ELR (cell line): ENCODE measurements at places on chromosomes 12 and 14.
A peak's percentile ranks its signal among the peaks of the same experiment; 100 is the strongest.

- DNase-seq, result no peak
Observed at GRCh38 chr14:73764406-73765280, 50.5 kb upstream of the PNMA1 start.

- DNase-seq, result no peak
Observed at GRCh38 chr12:94208622-94208966, 60.2 kb downstream of the PLXNC1 start.

GRCh38 chr14:92905667-92906066 lies 17.3 kb upstream of the CHGA start:
- DNase-seq, result no peak

GRCh38 chr12:75921622-75922289 lies 109.8 kb downstream of the PHLDA1 start:
- DNase-seq, result no peak

GRCh38 chr14:73771848-73772638 lies 57.9 kb upstream of the PNMA1 start:
- peak; percentile 24 for DNase-seq

- no peak for DNase-seq
Observed at GRCh38 chr14:99252940-99253868, 18.8 kb downstream of the BCL11B start.

- no peak for DNase-seq
Observed at GRCh38 chr14:57502586-57503254, 9.1 kb upstream of the CCDC198 start.

GRCh38 chr12:56029666-56030293 lies 8.9 kb downstream of the IKZF4 start:
- DNase-seq, result peak; percentile 77

GRCh38 chr12:63420206-63420644 lies 248.1 kb downstream of the DPY19L2 start:
- DNase-seq, result peak; percentile 81

DNA sequence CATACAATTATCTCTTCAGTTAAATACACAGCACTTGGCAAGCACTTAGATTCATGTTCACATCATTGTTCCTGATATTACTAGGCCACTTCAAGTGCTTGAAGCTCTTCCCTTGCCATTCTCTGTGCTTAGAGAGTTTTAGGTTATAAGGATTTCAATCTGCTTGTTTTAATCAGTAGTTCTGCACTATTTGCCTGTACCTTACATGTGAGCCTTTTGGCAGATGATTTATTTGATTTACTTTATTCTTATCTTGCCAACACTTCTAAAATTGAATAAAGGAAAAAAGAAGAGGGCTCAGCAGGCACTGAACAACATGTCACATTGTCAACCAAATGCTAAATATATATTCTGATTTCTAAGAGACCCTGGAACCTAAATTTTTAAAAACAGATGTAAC lies 363.8 kb upstream of the USP15 start:
- no peak for DNase-seq

- peak; percentile 53 for DNase-seq
Observed at GRCh38 chr12:95922231-95922630, 20.2 kb downstream of the CCDC38 start.

- DNase-seq, result no peak
Observed at GRCh38 chr12:102869571-102869970, 47.5 kb downstream of the PAH start.

DNA sequence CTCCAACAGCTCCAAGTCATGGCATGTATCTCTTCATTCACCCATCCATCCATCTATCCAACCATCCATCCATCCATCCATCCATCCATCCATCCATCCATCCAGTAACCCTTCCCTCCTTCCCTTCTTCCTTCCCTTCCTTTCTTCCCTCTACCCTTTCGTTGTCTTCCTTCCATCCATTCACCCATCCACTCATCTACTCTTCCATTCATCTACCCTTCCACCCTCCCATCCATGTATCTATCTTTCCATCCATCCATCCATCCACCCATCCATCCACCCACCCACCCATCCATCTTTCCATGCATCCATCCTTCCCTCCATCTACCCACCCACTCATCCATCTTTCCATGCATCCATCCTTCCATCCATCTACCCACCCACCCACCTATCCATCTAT lies 53.2 kb upstream of the FBXO21 start:
- no peak for DNase-seq

GRCh38 chr14:35808076-35808637 lies 938 bp downstream of the RALGAPA1 start:
- DNase-seq, result peak; percentile 42

DNA sequence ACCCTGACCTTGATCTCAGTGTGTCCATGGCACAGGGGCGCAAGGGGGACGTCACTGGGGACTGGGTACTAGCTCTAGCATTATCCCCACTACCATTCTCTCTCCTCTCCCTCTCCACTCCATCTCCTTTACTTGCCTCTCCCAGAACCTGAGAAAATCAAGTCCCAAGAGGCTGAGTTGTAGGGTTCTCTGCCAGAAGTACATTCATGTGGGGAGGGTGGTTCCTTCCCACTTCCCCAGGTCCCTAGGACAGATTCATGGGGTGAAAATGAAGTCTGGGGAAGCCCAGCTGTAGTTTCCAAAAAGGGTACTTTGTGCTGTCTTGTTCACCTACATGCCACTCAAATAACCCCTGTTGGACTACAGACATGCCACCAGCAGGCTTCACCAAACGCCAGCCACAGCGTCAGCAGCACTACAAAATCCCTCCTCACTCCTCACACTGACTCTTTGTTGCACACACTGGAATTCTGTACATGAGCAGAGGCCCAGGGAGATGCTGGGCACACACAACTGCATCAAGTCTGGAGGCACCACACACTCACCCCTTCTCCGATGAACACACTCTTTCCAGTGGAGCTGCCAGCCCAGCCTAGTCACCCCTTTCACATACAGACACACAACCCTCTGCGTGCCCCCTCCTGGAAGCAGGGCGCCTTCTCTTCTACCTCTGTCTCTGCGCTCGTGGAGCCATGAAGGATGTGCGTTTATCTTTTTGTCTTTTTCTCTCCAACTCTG lies 6.9 kb downstream of the RARG start:
- DNase-seq, result no peak

GRCh38 chr12:12788675-12789368 lies 3.4 kb downstream of the APOLD1 start:
- peak; percentile 91 for DNase-seq

DNA sequence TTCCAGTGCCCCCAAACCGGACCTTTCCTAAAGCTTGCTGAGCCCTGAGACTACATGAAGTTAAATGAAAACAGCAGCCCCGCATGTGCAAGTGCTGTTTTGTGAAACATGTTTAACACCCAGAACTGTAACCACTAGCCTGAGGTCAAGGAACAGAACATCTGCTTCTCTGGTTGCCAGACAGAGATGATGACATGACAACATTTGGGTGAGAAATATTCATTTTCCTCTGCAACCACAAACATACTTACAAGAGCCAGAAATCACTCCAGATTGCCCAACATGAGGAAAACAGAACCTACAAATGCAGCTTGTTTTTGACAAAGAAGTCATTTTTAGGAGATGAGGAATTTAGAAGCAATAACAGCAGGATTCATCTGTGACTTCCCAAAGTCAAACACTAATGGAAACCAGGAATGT lies 110.4 kb downstream of the BCAT1 start:
- DNase-seq, result peak; percentile 20

GRCh38 chr14:89855961-89856656 lies 98.4 kb downstream of the EFCAB11 start:
- DNase-seq, result peak; percentile 78

DNA sequence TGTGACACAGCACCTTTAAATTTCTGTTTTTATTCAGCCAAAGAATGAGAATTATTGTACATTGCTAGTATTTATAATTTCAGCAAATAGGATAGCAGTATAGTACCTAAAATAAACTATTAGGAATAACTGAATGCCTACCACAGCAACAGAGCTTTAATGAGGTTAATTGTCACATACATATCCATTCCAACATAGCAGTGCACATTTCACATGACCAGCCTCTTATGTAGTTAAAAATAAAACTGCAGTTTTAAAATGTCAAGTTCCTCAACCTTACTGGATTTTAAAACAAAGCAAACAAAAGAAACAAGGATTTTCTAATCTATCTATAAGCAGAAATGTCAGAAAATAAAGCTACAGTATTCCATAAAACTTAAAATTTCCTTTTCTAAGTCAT lies 50.6 kb upstream of the TTC7B start:
- no peak for DNase-seq

- no peak for DNase-seq
Observed at GRCh38 chr12:95298916-95299315, 81.3 kb downstream of the VEZT start.

GRCh38 chr12:668090-668481 lies 4.8 kb upstream of the NINJ2 start:
- DNase-seq, result no peak

GRCh38 chr14:61106271-61106958 lies 125.4 kb downstream of the SLC38A6 start:
- DNase-seq, result no peak

- DNase-seq, result no peak
Observed at GRCh38 chr14:83208341-83208740, 1674.7 kb upstream of the SEL1L start.

GRCh38 chr14:54105406-54105805 lies 148.8 kb upstream of the BMP4 start:
- no peak for DNase-seq

- DNase-seq, result peak; percentile 26
Observed at GRCh38 chr12:131829791-131830334, 1.7 kb downstream of the MMP17 start.

GRCh38 chr14:105480807-105481801 lies 5.6 kb upstream of the CRIP1 start:
- DNase-seq, result peak; percentile 89

- DNase-seq, result no peak
Observed at GRCh38 chr12:27674989-27675388, 21.3 kb upstream of the REP15 start.

GRCh38 chr12:3032770-3033538 lies 44.2 kb upstream of the TSPAN9 start:
- no peak for DNase-seq

GRCh38 chr12:104604070-104604994 lies 147.6 kb downstream of the CHST11 start:
- DNase-seq, result peak; percentile 98
